Hepatocyte (in vitro differentiated cells): ENCODE measurements at places on chromosomes 4 and X. TPM values are rescaled to one million over a fixed set of nuclear protein-coding genes. Genes with fewer than 3 reads are reported as not detected.
A peak's percentile ranks its signal among the peaks of the same experiment; 100 is the strongest.

DNA sequence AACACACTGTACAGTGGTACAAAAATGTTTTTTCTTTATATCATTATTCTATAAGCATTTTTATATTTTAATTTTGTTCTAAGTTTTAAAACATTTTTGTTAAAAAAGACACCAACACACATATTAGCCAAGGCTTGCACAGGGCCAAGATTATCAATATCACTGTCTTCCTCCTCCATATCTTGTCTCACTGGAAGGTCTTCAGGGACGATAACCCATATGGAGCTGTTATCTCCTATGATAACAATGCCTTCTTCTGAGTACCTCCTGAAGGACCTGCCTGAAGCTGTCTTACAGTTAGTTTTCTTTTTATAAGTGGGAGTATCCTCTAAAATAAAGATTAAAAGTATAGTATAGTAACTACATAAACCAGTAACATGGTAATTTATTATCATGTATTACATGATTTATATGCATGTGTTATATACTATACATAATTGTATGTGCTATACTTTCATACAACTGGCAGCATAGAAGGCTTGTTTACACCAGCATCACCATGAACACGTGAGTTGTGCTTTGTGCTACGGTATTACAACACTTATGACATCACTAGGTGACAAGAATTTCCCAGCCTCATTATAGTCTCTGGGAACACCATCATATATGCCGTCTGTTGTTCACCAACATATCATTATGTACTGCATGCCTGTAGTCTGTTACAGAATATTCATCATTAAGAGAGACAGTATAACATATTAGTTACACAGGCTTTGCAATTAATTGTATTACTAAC lies 90.7 kb downstream of the WDFY3 start:
- no peaks in the 10 kb centered on the region for H3K27me3 ChIP-seq
- no peaks in the 10 kb centered on the region for H3K36me3 ChIP-seq
- no peak for DNase-seq
- H3K4me3 ChIP-seq = no peak overlapping the region
- no peak overlapping the region for H3K27ac ChIP-seq
- H3K4me1 ChIP-seq = no peaks in the 10 kb centered on the region

GRCh38 chrX:72236841-72237240 lies 2.0 kb downstream of the ERCC6L start:
- no peaks in the 10 kb centered on the region for H3K27me3 ChIP-seq
- DNase-seq = no peak
- H3K27ac ChIP-seq = no peak overlapping the region
- no peak overlapping the region for H3K4me3 ChIP-seq
- H3K4me1 ChIP-seq = no peaks in the 10 kb centered on the region
- no peaks in the 10 kb centered on the region for H3K36me3 ChIP-seq

DNA sequence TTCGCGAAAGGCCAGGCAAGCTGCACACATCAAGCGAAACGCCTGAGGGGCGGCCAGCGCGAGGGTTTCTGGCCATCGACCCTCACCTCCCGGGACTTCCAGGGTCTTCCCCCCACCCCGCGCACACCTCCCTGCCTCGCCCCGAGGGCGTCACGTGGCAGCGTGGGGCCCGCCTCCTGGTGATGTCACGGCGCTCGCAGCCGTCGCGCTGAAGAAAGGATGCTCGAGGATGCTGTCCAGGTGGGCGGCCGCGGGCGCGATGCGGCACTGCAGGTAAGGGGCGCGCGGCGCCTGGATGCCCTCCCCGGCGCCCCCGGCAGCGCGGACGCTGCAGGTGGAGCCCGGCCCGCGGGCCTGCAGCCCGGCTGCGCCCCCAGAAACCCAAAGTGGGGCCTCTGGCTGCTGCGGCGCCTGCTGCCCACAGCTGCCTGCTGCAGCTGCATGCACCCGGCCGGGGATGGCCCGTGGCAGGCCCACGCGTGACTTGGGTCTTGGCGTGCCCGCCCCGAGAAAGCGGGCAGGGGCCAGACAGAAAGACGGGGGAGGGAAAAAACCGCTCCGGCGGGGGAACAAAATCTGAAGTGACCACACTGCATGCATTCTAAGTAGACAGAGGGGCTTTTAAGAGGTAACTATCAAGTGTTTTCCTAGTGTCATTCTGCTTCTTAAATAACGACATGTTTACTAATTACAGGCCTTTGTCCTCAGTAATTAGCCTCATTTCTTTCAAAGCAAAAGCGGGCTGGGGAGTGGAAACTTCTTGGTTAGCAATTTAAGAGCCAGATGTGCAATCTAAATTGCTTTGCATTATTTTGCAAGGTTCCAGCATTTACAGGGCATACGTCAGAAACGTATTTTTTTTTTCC lies 1.7 kb downstream of the CLCN4 start:
- H3K4me3 ChIP-seq = no peak overlapping the region
- no peaks in the 10 kb centered on the region for H3K36me3 ChIP-seq
- peaks cover 3% of the 10 kb centered on the region for H3K4me1 ChIP-seq
- no peaks in the 10 kb centered on the region for H3K27me3 ChIP-seq
- peak; percentile 49 for DNase-seq
- H3K27ac ChIP-seq = no peak overlapping the region

GRCh38 chrX:96722781-96723180 lies 38.1 kb downstream of the DIAPH2 start:
- no peak overlapping the region for H3K4me3 ChIP-seq
- peaks cover 17% of the 10 kb centered on the region for H3K4me1 ChIP-seq
- no peak for DNase-seq
- no peak overlapping the region for H3K27ac ChIP-seq
- H3K27me3 ChIP-seq = no peaks in the 10 kb centered on the region

The CCNG2 gene
- 69.8 and 73.8 TPM in 2 replicates for polyA plus RNA-seq

The HTT gene
- polyA plus RNA-seq = 9.5 and 12.4 TPM in 2 replicates

The NLRP2B gene
- 0.06 TPM in 1 of 2 replicates, not detected in the other for polyA plus RNA-seq
